Amygdala (tissue), 56 donors: ENCODE measurements at places on chromosomes 6 and 20.

- DNase-seq = no peak
Measured at GRCh38 chr6:81575442-81575841, 177.0 kb downstream of the TENT5A start.

DNA sequence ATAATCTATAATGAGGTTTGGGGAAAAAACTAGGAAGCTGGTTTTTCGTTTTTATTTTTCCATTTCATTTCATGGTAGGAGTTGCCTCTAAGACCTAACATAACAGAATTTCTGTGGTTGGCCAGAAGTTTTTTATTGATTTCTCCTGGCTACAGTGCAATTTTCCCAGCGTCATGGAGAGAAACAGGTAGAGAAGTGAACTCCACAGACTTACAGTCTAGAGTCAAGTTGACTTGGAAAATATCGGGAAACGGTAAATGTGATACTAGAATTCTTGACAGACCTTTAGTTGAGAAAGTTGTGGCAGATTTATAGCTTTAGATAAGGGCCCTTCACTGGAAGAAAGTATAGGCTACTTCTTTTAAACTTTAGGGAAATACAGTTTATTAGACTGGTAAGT lies 238.3 kb downstream of the DOK5 start:
- DNase-seq = no peak

DNA sequence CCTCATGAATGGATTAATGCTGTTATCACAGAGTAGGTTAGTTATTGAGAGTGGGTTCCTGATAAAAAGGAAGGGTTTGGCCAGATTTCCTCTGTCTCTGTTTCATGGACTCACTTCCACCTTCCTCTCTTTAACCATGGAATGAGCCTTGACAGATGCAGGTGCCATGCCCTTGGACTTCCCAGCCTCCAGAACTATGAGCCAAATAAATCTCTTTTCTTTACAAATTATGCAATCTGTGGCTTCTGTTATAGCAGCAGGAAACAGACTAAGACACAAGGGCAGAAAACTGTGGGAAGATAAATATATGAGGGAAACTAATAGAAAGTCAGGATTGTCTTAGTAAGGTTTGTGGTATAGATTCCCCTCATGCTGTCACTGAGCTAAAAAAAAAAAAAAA lies 106.5 kb downstream of the QRSL1 start:
- DNase-seq = no peak

DNA sequence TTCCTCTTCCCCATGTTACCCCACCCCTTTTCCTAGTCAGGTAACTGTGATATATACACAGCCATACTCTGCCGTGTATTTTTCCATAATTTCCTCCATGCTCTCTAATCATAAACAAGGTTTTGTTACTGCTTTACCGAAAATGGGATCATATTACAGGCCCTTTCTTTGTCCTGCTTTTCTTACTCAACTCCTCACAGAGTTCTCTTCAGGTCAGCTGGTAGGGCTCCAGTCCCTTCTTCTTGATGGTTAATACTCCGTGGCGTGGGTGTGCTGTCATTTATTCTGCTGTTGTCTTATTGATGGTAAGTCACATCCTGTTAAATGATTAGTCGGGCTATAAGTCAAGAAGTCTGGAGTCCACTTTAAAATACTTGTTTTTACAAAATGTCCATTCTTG lies 24.9 kb upstream of the PI16 start:
- DNase-seq = no peak

DNA sequence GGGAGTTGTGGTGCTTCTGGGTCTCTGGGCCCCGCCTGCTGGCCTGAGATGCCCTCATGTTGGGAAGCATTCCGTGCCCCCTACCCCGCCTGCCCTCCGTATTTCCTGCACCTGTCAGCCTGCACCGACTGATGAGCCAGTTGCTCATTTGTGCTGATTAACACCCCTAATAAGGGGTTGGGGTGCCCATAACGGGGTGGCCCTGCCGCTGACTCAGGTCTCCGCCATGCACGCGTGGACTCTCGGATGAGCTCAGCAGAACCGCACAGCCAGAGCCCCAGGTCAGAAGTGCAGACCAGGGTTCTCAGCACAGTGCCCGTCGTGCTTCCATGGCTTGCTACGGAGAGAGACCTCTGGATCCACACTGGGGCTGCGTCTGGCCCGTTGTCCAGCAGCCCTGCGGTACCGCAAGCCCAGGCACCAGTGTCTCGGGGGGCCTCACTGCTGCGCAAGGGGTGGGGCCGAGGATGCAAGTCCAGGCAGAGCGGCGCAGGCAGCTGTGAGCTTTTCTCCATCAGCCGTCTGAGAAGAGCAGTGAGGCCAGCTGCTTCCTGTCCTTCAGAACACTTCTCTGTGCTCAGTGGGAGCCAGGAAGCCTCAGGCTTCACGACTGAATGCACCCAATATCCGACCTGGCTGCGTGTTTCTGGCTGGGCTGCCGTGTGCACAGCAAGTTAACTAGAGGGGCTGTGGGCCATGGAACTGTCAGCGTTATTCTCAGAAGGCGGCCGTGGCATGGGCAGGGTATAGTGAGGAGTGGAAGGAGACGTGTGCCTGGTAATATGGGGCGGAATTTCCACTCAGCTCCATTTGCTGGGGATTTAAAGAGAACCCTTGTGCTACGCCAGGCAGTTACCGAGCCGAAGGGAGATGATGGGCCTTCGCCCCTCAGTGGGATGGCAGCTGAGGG lies 18.6 kb downstream of the MTG2 start:
- no peak for DNase-seq

- DNase-seq = no peak
Measured at GRCh38 chr6:12637960-12638641, 78.5 kb upstream of the PHACTR1 start.

DNA sequence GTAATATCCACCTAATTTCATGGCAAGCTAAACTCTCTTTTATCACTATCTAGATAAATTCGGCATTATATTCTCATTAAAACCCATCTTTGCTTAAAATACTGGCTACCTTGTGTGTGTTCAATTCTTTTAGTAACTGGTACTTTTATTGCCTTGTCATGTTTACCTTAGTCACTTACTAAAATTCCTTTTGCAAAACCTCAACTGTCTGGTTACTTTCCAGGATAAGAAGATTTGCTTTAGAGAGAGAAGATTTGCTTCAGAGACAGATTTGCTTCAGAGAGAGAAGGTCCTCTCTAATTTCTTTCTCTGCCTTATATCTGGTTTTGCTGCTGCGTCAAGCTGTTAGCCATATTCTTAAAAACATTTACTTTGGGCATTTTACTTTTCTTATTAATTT lies 151.5 kb upstream of the MLIP start:
- DNase-seq = no peak

DNA sequence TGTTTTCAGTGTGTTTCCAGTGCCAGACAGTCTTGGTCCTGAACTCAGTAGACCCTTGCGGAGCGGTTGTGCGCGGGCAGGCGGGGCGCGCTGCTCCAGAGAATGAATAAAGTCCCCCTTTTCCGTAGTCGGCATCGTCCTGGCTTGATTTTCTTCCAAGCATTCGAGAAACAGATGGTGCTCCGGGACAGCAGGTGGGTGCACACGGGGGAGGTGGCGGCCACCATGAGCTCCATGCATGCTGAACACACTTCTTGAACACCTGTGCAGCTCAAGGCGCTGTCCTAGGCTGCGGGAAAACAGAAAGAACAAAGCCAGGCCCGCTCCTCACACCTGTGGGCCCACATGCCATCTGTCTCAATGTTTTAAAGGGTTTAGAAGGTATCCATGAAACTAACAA lies 125.2 kb downstream of the TAF4 start:
- no peak for DNase-seq

DNA sequence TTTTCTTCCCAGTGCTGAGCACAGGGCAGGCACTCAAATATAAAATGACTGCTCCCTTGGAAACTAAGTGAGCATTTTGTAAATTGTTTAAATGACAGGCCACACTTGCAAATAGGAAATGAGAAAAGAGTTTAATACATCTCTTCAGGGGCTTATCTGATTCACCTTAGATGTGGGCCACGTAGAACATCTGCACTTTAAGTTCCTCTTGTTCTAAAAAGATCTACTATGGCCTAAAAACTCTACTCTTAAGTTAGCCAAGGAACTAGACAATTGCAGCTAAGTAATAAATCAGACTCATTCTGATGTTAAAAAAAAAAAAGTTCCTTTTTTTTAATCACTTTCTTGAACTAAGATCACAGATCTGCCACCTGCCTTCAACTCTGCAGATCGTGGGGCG lies 126.3 kb downstream of the KIF16B start:
- no peak for DNase-seq

- DNase-seq = peak; percentile 58
Measured at GRCh38 chr20:59933296-59933848, at the start of gene SYCP2. SYCP2 (minus strand) TSS chr20:59933637; CDS start chr20:59922413, 11,224 bp downstream.

- peak; percentile 25 for DNase-seq
Measured at GRCh38 chr6:27176523-27177484, 70.7 kb upstream of the PRSS16 start.

DNA sequence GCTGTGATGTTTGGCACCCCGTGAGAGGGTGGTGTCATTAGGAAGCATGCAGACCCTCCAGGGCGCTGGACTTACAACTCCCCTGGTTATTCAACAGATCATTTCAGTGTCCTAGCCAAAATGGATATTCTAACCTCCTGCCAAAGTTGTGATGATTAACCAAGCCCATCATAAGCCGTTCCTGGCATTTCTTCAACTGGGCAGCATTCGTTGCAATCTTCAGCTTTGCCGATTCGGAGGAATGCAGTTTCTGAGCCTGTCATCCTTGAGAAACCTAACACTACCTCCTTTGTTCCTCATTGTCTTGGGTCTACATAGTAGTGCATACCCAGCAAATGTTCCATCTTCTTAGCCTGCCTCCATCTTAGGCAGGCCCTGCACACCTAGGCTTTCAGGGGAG lies 79.2 kb upstream of the MAP3K4 start:
- no peak for DNase-seq

DNA sequence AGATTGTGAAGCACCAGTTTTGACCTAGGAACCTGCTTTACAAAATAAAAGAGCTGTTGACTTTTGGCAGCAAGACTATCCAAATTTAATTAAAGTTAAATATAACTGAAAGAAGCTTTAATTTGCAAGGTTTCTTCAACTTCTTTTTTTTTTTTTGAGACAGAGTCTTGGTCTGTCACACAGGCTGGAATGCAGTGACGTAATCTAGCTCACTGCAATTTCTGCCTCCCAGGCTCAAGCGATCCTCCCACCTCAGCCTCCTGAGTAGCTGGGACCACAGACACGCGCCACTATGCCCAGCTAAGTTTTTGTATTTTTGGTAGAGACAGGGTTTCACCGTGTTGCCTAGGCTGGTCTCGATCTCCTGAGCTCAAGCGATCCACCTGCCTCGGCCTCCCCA lies 13.7 kb upstream of the CSE1L start:
- no peak for DNase-seq

DNA sequence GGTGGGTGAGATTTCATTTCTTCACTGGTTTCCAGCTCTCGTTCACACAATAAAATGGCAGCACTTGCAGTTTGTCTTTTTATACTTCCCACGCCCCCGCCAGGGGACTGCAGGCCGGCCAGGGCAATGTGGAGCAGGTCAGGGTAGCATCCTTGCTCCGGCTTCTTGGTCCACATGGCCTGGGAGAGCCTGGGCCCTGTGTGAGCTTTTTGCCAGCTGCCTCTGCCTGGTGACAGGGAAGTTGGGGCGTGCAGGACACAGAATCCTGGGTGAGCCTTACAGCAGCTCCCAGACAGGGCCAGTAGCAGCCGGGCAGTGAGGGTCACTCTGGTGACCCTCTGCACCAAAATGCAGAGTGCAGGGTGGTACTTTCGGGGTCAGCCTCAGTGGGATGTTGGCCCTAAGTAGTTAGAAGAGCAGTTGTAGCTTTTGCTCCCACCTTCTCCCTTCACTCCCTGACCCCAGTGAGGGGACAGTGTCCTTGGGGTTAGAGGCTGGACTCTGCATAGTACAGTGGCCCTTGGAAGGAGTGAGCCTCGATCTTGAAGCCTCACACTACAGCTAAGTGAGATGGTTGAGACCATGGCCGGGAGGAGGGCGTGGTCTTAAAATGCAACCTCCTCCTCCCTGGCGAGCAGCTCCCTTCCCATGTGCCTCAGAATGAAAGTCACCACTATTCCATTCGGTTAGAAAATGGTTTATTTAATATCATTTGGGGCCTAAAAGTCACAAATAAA lies 23.8 kb downstream of the PYGB start:
- DNase-seq = no peak

DNA sequence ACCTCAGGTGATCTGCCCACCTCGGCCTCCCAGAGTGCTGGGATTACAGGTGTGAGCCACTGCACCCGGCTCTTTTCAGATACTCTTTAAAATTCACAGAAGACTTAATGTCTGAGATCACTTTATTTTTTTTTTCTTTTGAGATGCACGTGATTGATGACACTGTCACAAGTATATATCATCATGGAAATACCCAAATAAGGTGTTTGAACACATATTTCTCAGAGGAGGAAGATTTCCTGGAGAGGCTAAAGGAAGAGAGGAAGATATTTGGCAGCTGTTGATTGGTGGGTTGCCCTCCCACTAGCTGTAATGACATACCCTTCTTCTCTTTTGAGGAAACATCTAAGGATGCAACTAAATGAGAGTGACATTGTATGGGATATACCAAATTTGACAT lies 225.9 kb upstream of the CITED2 start:
- DNase-seq = no peak

DNA sequence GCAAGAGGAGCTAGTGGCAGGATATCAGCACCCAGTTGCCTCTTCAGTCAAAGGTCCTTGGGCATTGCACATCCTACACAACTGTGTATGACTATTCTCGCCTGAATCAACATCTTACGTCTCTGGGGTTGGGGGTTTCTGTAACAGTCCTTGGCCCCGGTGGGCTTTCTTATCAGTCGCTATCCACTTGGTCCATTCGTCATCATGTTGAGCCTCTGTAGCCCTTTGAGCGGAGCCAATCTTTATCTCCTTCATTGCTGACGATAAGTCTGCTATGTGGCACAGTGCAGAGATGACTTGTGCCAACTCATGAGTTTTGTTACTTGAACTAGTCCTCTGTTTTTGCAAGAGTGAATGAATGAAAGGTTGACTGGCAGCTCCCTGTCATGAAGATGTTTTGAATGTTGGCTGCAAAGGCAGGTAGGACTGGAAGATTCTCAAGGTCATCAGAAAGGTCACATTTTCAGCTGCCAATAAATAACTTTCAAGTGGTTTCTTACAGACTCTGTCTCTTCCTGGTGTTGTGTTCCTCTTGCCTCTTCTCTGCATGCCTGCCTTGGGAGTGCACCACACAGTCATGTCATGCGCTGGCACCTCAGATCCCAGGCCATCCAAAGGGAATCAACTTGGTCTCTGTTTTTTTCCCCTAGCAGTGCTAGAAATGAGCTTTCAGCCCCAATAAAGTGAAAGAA lies 238.9 kb downstream of the SLC24A3 start:
- DNase-seq = no peak

- DNase-seq = no peak
Measured at GRCh38 chr6:155079985-155080452, 84.9 kb downstream of the TIAM2 start.

- DNase-seq = no peak
Measured at GRCh38 chr6:110688661-110689268, 126.5 kb downstream of the CDK19 start.

DNA sequence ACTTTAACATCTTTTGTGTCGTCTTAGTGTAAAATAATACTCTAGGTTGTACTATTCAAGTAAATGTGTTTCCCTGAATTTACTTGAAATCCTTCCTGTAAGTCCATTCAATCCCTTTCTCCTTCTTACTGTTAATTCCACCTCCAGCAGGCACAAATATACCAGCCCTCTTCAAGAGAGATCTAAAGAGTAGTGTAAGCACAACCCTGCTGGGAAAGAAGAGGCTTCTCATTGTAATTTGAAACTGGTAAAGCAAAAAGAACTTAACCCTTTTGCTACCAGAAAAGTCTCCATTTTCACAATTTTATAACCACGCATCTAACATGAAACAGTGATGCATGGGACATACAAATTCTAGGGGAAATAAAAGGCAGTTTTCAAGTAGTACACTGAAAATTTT lies at the start of gene BMP5:
BMP5 (minus strand) TSS at position 191 of the 400 bp plus-strand sequence. CDS start 725 bp downstream, outside the sequence.
- DNase-seq = no peak

GRCh38 chr6:127686084-127686483 lies 109.1 kb downstream of the C6orf58 start:
- DNase-seq = no peak
